Peyer's patch (tissue), 4 donors: ENCODE measurements at places on chromosomes 7 and 10.

DNA sequence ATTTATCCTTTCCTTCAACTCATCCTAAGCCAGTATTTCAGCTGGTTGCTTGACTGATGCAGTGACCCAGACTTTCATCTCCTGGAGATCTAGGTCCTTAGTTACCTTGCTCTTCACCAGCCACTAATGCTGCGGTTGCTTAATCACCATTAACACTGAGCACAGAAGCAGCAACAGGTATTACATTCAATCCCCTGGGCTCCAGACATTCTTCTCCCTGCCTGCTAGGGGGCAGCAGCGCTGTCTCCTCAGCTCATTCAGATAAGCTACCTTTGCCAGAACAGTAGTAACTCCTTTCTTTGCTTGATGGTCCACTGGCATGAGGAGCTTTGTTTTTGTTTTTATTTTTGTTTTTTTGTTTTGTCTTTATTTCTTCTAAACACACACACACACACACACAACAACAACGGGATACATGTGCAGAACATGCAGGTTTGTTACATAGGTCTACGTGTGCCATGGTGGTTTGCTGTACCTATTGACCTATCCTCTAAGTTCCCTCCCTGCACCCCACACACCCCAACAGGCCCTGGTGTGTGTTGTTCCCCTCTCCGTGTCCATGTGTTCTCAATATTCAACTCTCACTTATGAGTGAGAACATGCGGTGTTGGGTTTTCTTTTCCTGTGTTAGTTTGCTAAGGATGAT, 1043.2 kb upstream of the C7orf33 start:
- no peak for DNase-seq

GRCh38 chr7:24372961-24373955, 89.3 kb downstream of the NPY start:
- no peak for DNase-seq

- no peak for DNase-seq
These were observed 926.5 kb upstream of the GHITM start for GRCh38 chr10:83212632-83213334.

GRCh38 chr10:103828587-103829197, 26.7 kb downstream of the SH3PXD2A start:
- no peak for DNase-seq

- no peak for DNase-seq
These were observed 36.8 kb downstream of the CHST3 start for GRCh38 chr10:72001033-72001395.

DNA sequence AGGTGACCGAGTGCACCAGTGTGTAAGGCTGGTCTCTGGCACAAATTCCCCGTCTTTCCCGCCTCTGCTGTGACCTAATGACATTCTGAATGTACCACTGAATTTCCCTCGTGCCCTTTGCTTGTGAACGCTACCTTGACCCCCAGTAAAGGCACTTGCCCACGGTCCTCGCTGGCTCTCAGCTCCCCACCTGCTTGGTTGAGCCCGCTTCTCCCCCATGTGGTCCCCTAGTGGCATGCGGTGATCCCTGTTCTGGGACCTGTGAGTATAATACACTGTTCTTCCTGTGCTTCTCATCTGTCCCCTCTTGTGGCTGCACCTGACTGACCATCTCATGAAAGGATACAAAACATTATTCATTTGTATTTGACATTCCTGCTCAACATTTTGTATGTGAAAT, 495.7 kb downstream of the INHBA start:
- DNase-seq: no peak

GRCh38 chr7:153021542-153021941, 262.0 kb downstream of the ACTR3B start:
- no peak for DNase-seq

GRCh38 chr10:118978316-118978997, 51.1 kb upstream of the NANOS1 start:
- DNase-seq: no peak
